Testis (tissue), 5 donors: ENCODE measurements at places on chromosomes 3 and 15. TPM values are rescaled to one million over a fixed set of nuclear protein-coding genes. Genes with fewer than 3 reads are reported as not detected.
A peak's percentile ranks its signal among the peaks of the same experiment; 100 is the strongest.

DNA sequence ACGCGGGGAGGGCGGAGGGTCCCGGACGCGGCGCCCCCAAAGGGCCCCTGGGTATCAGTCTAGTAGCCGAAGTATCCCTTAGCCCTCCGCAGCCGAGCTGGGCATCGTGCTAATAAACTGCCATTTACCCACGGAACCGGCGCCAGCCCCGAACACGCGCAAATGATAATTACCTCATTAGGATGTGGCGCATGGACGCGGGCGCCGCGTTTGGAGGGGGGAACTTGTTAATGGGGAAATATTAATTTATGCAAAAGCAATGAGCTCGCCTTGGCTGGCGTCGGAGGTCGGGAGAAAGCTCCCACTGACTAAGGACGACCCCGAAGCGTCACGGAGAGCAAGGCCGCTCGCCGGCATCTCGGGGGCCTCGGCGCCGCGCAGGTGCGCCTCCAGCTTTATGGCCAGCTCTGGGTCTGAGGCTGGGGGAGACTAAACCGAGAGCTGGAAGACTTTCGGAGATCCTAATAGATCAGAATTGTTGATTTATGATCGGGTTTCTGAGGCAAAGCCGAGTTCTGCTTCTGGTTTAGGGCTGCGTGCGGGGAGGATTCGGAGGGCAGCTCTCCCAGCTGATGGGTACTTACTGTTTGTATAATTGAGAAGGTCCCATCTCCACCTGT, 474 bp upstream of the FEZF2 start:
- no peak for DNase-seq

DNA sequence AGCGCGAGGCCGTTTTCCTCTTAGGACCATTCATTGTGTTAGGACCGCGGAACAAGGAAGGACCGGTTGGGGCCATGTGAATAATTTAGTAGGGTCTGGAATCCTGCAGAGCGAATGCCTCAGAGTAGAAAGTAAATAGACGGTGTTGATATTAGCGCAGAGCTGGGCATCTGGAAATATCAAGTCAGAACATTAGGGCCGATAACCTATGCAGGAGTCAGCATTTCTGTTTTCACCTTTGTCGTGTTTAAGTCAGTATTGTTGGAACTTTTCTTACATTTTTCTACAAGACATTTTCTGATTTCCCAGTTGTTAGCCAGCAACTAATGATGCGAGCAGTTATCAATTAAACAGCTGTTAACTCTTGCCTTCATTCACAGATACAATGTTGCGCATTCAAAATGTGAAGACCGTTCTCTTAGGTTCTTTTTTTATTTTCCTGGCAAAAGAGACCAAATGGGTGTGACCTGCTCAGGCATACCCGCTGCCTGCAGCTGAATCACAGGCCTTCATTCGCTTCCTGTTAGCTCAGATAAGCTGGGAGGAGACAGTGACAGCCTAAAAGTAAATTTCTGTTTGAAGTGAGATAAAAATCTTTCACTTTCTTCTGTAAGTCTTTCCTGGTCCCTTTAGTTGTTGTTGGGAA, 966 bp upstream of the PKM start:
- peak; percentile 76 for DNase-seq

DNA sequence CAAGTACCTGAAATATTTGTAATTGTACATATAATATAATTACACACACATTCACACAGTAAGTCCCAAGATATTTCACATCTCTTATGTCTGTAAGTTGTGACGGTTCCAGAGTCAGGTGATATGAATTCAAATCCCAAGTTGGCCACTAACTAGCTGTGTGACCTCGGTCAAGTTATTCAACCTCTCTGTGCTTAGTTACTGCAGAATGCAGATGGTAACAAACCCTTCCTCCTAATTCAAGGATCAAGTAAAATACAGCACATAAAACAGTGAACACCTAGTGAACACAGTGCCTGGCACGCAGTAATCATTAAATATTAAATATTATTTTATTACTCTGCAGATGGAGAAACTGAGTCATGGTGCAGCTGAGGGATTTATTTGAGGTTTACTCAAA, 6.9 kb downstream of the PRICKLE2 start:
- no peak for DNase-seq

DNA sequence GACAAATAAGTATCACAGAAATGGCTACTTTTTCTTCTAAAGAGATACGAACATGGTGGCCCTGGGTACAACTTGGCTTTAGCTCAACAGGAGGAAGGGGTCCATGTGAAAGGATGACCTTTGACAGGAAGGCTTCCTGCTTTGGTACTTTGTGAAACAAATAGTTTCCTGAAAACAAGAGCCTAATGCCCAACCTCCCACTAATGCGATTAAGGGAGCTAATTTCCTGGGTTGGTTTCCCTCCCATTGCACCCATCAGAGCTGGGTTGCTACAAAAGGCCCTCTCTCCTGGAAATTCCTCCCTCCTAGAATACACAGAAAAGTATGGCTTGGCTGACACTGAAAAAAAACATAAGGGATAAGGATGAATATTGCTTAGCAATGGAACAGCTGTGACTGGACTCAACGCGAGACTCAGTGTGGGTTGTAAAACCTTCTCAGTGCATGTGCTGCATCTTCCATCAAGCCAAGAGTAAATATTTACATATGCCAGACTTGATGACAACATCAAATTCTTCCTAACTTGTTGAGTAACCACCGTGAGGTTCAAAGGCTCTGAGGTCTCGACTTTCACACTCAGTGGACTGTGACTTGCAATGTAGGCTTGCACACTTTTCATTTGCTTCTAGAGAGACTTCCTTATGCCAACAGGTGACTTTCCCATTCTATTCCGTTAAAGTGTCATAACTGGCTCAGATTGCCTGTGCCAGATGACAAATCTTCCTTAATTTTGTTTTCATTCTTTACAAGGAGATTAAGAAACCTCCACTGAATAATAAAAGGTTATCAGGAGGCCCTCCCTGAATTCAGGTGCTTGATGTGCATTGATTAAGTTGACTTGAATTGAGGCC, 60.1 kb downstream of the ADAMTS9 start:
- DNase-seq = no peak

- DNase-seq = peak; percentile 34
Measured at GRCh38 chr15:59160880-59161593, 45.6 kb upstream of the LDHAL6B start.

DNA sequence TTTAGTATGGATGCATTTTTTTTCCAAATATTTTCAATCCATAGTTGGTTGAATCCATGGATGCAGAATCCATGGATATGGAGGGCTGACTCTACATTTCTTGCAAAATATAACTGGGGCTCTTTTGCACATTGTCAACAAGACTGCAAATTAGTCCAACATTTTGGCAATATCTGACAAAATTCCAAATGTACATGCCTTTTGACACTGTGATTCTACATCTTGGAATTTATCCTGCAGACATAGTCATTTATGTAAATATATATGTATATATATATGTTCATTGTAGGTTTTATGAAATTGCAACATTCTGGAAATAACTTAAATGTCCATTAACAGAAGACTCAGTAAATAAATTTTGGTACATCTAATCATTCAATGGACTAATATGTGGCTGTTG, 203.0 kb downstream of the THRB start:
- DNase-seq = no peak

DNA sequence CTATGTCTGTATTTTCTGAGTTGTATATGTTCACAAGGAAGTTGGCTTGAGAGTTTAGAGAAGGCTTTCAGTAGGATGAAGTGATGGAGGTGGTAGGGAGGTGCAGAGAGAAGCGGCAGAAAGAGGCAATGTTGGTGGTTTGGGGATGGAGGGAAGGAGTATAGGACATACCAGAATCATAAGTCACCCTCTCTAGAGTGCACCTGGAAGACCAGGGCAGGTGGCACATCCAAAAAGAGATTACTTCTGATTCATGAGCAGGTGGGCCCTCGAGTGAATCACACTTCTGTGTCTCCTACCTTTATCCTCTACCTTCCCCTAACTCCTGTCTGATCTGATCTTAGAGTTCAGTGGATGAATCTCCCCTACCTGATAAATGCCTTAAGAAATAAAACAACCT, 41.8 kb upstream of the MRPL3 start:
- DNase-seq = no peak

DNA sequence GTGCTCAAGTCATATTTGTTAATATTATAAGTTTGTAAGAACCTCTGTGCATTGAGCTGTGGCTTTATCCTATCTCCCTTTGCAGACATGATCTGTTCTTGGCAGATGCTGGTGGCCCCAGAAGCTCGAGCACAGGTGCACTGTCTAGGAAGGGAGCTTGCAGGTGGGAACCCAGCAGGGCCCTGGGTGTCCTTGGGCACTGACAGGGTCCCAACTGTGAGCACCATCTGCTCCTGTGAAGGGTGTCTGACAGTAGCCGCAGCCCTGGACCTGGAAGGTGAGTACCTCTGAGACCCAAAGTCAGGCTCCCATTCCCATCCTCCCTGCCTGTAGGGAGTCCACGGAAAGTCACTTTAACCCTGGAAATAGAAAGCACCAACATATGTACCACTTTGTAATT, 2.4 kb upstream of the REC114 start:
- no peak for DNase-seq

- DNase-seq = no peak
Measured at GRCh38 chr3:172598904-172599303, 75.7 kb upstream of the TNFSF10 start.

DNA sequence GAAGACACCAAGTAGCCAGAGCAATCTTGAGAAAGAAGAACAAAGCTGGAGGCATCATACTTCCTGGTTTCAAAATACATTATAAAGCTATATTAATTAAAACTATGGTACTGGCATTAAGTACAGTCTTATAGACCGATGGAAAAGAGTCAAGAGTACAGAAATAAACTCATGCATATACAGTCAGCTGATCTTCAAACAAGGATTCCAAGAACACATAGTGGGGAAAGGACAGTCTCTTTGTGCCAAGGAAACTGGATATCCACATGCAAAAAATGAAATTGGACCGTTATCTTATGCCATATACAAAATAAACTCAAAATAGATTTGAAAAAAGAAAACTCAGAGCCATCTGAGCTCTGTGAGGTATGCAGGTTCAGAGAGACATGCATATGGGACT, 57.4 kb downstream of the SERP1 start:
- DNase-seq = no peak

GRCh38 chr3:160921020-160921635, 165.1 kb downstream of the PPM1L start:
- DNase-seq = peak; percentile 49

Gene TTC23
- total RNA-seq = 40.5 TPM

Gene NCBP2
- 40.8 TPM for total RNA-seq

Gene WDR49
- 0.93 TPM for total RNA-seq

Gene CD96
- 0.16 TPM for total RNA-seq
